ENCODE measurements at places on chromosomes 6 and 20.

- DNase-seq: no peak
These were observed 19.9 kb downstream of the PEDS1 start for GRCh38 chr20:50133474-50134217.

GRCh38 chr20:44891826-44892225 is 6.3 kb downstream of the YWHAB start:
- no peak for DNase-seq

DNA sequence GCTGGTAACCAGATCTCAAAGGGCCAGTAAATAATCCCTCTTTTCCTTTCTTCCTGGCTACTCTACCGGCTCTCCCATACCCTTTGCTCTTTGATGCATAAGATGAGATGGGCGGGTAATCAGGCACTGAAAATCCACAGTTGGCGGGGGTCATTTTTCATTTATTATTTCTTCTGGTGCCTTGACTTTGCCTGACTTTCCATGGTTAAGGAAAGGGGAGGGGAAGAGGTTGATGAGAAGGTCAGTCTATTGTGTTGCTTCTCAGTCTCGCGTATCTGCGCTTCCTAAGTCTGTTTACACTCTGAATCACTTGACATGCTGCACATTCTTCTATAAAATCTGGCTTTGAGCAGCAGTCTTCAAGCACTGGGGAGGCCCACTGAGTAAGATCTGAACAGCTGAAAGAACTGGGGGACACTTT is 121.1 kb upstream of the HDGFL1 start:
- DNase-seq: peak; percentile 91

DNA sequence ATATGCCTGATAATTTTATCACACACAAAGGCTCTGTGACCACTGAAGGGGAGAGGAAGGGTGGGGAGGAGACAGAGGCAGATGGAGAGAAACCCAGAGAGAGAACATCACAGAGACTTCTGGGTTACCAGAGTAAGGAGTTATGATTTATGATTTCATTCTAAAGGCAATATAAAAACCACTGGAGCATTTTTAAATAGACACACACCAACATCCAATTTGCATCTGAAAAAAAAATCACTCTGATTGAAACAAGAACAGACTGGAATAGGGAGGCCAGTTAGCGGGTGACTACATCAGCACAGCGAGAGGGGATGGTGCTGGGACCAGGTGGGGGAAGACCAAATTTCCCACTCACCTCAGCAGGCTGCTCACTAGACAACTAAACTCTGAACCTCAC is 104.8 kb downstream of the AGPAT4 start:
- DNase-seq: no peak

DNA sequence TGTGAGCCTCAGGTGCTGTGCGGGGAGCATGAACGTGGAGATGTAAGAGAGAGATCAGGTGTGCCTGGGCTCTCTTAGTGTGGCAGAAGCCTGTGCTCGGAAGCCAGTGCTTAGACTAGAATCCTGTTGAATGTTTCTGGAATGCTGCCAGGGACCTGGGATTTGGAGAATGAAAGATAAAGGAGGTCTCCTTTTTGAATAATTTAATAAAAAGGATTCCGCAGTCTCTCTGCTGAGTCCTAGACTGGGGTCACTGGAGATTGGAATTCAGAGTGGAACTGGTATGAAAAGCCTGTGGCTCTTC is 18.8 kb upstream of the EFCAB8 start:
- no peak for DNase-seq
